Uterus (tissue), 4 donors: ENCODE measurements at places on chromosomes 12 and 14. TPM values are rescaled to one million over a fixed set of nuclear protein-coding genes. Genes with fewer than 3 reads are reported as not detected.

Gene C12orf57
- total RNA-seq = 2,207 TPM

Gene TESPA1
- 1.4 TPM for total RNA-seq

Gene HOXC12
- not detected for total RNA-seq

Gene EML5
- total RNA-seq = 2.4 TPM

Gene KIF26A
- total RNA-seq = 9.2 TPM

Gene PCED1B
- 16.5 TPM for total RNA-seq

- no peaks in the 10 kb centered on the region for H3K36me3 ChIP-seq
- peaks cover 71% of the 10 kb centered on the region for H3K27me3 ChIP-seq
- H3K4me3 ChIP-seq = no peak overlapping the region
- no peak overlapping the region for H3K27ac ChIP-seq
Observed at GRCh38 chr12:65826353-65827171, 2.3 kb downstream of the HMGA2 start.

GRCh38 chr14:23114669-23115038 is 4.4 kb downstream of the CEBPE start:
- no peaks in the 10 kb centered on the region for H3K27me3 ChIP-seq
- no peaks in the 10 kb centered on the region for H3K36me3 ChIP-seq
- no peaks in the 10 kb centered on the region for H3K4me1 ChIP-seq
- H3K4me3 ChIP-seq = no peak overlapping the region
- no peak overlapping the region for H3K27ac ChIP-seq
- no peak for DNase-seq

DNA sequence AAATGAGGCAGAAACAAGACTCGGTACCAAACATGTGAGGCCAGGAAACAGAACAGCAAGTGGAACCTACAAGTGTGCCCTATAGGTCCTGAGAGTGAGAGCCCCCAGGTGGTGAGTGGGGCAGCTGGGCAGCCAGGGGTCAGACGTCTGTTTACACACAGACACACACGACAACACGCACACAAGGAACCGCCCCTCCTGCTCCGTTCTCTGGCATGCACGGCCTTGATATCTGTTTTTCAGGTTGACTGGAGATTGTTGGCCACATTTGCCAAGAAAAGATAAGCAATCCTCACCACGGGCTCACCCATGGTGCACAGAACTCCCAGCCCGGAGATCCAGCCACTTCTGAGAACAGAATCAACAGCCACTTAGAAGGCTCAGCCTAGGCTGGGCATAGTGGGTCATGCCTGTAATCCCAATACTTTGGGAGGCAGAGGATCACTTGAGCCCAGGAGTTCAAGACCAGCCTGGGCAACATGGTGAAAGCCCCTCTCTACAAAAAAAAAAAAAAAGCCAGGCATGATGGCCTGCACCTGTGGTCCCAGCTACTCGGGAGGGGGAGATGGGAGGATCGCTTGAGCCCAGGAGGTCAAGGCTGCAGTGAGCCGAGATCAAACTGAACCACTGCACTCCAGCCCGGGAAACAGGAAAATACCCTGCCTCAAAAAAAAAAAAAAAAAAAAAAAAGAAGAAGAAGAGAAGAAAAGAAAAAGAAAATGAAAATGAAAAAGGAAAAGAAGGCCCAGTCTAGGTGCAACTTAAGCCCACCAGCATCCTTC is 19.4 kb upstream of the EIF5 start:
- no peaks in the 10 kb centered on the region for H3K27me3 ChIP-seq
- no peak overlapping the region for H3K4me3 ChIP-seq
- no peak for DNase-seq
- no peaks in the 10 kb centered on the region for H3K36me3 ChIP-seq
- no peaks in the 10 kb centered on the region for H3K4me1 ChIP-seq

- no peaks in the 10 kb centered on the region for H3K27me3 ChIP-seq
- no peaks in the 10 kb centered on the region for H3K4me1 ChIP-seq
- no peak for DNase-seq
Observed at GRCh38 chr12:116497051-116497591, 62.1 kb upstream of the MAP1LC3B2 start.

DNA sequence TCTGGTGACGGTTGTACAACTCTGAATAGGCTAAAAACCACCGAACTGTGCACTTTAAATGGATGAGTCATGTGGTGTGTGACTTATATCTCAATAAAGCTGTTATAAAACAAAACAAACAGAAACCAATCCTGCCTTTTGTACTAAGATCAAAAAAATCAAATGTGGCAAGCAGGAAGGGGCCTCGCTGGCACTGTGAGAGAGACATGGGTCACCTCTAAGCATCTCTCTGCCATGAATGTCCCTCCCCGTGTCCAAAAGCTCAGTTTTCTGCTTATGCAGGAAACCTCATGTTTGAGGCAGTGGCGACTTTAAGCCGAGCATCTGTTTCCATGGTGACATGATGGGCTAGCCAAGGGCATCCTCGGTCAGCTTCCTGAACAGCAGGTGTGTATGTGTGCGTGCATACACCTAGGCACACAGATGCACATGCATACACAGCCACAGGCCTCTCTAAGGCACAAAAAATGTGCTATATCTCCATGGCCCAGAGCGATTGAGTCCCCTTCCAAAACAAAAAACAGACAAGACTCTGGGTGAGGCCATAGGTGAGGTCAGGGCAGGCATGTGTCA is 44.4 kb downstream of the ARL6IP4 start:
- H3K27me3 ChIP-seq = no peaks in the 10 kb centered on the region
- no peak overlapping the region for H3K27ac ChIP-seq
- H3K4me3 ChIP-seq = no peak overlapping the region
- no peak for DNase-seq
